Dermis blood vessel endothelial cell (primary cell): ENCODE measurements at places on chromosomes 12 and 14. TPM values are rescaled to one million over a fixed set of nuclear protein-coding genes. Genes with fewer than 3 reads are reported as not detected.

Gene CLEC4E
- not detected in 2 replicates for total RNA-seq

Gene ATP23
- 12.7 and 25.5 TPM in 2 replicates for total RNA-seq

Gene WASHC3
- total RNA-seq = 50.4 and 56.0 TPM in 2 replicates

Gene AQP6
- total RNA-seq = 0.05 TPM in 1 of 2 replicates, not detected in the other
